Mesothelial cell of epicardium (in vitro differentiated cells): ENCODE measurements at places on chromosomes 2 and 18. TPM values are rescaled to one million over a fixed set of nuclear protein-coding genes. Genes with fewer than 3 reads are reported as not detected.
A peak's percentile ranks its signal among the peaks of the same experiment; 100 is the strongest.

- H3K4me1 ChIP-seq = peaks cover 7% of the 10 kb centered on the region
- no peak for DNase-seq
- H3K27ac ChIP-seq = no peak overlapping the region
These were observed 140.1 kb upstream of the RND3 start for GRCh38 chr2:150627526-150627925.

- no peak overlapping the region for H3K4me3 ChIP-seq
- H3K4me1 ChIP-seq = peaks cover 7% of the 10 kb centered on the region
- peaks cover 10% of the 10 kb centered on the region for H3K36me3 ChIP-seq
- no peaks in the 10 kb centered on the region for H3K27me3 ChIP-seq
These were observed 70.1 kb downstream of the OXER1 start for GRCh38 chr2:42693688-42694479.

The SESTD1 gene
- 55.8 to 59.7 TPM (median 56.9 TPM) in 3 replicates for total RNA-seq

DNA sequence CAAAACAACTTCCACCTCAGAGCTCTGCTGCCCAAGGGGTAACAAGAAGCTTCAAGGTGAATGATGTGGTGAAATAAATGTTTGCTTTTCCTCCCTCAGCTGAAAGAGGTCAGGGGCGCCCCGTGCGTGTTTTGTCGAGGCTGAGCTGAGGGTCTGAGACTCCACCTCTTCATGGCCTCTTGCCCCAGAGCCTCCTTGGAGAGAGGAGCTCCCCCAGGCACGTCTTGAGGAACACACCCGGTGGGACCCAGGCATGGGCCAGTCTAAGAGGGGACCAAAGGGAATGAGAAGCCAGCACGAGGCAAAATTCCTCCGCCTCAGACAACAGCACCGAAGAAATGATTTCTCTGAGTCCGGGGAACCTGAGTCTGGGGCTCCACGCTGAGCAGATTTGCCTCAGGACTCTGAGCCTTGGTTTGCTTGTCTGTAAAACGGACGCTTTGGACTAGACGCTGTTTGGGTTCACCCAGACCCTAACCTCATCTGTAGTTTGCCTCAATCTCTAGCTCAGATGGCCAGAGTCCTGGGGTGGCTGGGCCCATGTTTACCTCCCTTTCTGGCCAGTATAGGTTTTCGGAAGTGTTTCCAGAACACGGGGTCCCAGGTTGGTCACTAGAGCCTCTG is 56.4 kb upstream of the ODC1 start:
- no peaks in the 10 kb centered on the region for H3K4me1 ChIP-seq
- no peak for DNase-seq
- no peak overlapping the region for H3K4me3 ChIP-seq
- no peaks in the 10 kb centered on the region for H3K36me3 ChIP-seq

GRCh38 chr2:66496670-66497420 is 61.9 kb downstream of the MEIS1 start:
- no peak overlapping the region for H3K4me3 ChIP-seq
- peak overlapping the region; percentile 91 for H3K27ac ChIP-seq
- peaks cover 83% of the 10 kb centered on the region for H3K4me1 ChIP-seq
- DNase-seq = no peak
- peaks cover 26% of the 10 kb centered on the region for H3K36me3 ChIP-seq

The TMEM247 gene
- not detected in 3 replicates for total RNA-seq

The TNFAIP6 gene
- 0.93 to 1.7 TPM (median 1.2 TPM) in 3 replicates for total RNA-seq

The IL18R1 gene
- 0.71 to 2.3 TPM (median 1.1 TPM) in 3 replicates for total RNA-seq

- peak overlapping the region; percentile 4 for H3K27ac ChIP-seq
- no peaks in the 10 kb centered on the region for H3K36me3 ChIP-seq
- H3K4me1 ChIP-seq = peaks cover 20% of the 10 kb centered on the region
- H3K4me3 ChIP-seq = no peak overlapping the region
These were observed 17.4 kb downstream of the LRP2 start for GRCh38 chr2:169344736-169345485.

GRCh38 chr2:231933916-231934401 is 7.8 kb upstream of the NPPC start:
- H3K27me3 ChIP-seq = peaks cover 37% of the 10 kb centered on the region
- no peak for DNase-seq
- no peaks in the 10 kb centered on the region for H3K4me1 ChIP-seq
- H3K27ac ChIP-seq = no peak overlapping the region
- no peaks in the 10 kb centered on the region for H3K36me3 ChIP-seq

DNA sequence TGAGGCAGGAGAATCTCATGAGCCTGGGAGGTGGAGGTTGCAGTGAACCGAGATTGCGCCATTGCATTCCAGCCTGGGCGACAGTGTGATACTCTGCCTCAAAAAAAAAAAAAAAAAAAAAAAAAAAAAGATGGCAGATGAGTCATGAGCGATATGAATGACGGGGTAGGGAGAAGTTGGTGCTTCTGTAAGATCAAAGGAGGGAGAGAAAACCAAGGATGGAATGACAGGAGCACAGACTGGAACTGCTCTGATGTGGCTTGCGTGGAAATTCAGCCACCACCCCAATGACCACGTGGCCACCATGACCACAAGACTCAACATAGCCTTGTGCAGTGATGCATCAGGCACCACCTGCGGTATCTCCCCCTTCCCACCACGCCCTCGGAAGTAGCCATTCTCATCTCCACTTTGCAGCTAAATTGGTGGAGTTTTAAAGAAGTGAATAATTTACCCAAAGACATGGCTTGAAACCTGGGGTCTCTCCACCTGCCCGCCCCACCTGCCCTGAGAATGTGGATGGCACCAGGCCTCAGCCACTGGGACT is 96.0 kb downstream of the ACKR3 start:
- peaks cover 36% of the 10 kb centered on the region for H3K4me1 ChIP-seq
- no peaks in the 10 kb centered on the region for H3K27me3 ChIP-seq
- no peak overlapping the region for H3K4me3 ChIP-seq
- H3K27ac ChIP-seq = no peak overlapping the region
- DNase-seq = no peak

GRCh38 chr18:49127471-49128190 is 176.9 kb upstream of the SMAD7 start:
- no peak for DNase-seq
- peak overlapping the region; percentile 87 for H3K27ac ChIP-seq
- H3K4me1 ChIP-seq = peaks cover 22% of the 10 kb centered on the region

DNA sequence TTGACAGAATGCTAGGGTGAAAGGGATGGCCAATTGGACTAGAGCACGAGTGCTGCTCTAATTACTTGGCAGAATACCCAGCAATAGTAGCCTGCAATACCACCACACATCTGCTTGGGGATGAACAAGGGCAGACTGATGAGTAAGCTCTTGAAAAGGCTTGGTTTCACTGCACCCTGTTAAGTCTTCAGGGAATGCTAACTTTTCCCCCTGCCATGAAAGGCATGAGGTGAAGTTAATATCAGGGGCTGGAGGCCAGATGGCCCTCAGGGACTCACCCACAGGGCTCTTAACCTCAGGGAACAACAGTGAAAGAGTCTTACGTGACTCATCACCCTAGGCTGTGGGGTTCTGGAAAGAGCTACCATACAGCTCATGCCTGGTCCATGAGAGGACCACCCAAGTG is 51.7 kb upstream of the MYL1 start:
- H3K27ac ChIP-seq = no peak overlapping the region
- no peak overlapping the region for H3K4me3 ChIP-seq
- H3K4me1 ChIP-seq = no peaks in the 10 kb centered on the region
- H3K27me3 ChIP-seq = no peaks in the 10 kb centered on the region
- no peaks in the 10 kb centered on the region for H3K36me3 ChIP-seq
- DNase-seq = no peak

The LDLRAD4 gene
- 26.2 to 29.7 TPM (median 29.2 TPM) in 3 replicates for total RNA-seq

DNA sequence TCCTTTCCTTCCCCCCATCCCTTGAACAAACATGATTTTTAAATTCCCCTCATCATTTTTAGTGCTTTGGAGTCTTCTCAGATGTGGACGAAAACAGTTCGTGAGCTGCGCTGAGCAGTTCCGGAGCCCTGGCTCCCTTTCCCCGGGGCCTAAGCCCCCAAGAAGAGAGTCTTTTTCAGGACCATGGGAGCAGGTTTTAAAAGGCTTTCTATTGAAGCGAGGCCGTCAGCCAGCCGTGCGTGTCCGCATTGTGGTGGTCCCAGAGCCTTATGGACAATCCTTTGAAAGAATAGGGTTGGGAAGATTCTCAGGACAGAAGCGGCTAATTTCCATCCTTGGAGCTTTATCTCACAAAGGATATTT is 290.7 kb downstream of the SOX11 start:
- H3K36me3 ChIP-seq = no peaks in the 10 kb centered on the region
- H3K4me3 ChIP-seq = no peak overlapping the region
- no peak overlapping the region for H3K27ac ChIP-seq
- peaks cover 8% of the 10 kb centered on the region for H3K27me3 ChIP-seq
- peaks cover 30% of the 10 kb centered on the region for H3K4me1 ChIP-seq

- H3K27ac ChIP-seq = no peak overlapping the region
- no peaks in the 10 kb centered on the region for H3K27me3 ChIP-seq
- H3K4me1 ChIP-seq = no peaks in the 10 kb centered on the region
- H3K36me3 ChIP-seq = no peaks in the 10 kb centered on the region
These were observed 149.7 kb upstream of the KLHL29 start for GRCh38 chr2:23235292-23235691.

DNA sequence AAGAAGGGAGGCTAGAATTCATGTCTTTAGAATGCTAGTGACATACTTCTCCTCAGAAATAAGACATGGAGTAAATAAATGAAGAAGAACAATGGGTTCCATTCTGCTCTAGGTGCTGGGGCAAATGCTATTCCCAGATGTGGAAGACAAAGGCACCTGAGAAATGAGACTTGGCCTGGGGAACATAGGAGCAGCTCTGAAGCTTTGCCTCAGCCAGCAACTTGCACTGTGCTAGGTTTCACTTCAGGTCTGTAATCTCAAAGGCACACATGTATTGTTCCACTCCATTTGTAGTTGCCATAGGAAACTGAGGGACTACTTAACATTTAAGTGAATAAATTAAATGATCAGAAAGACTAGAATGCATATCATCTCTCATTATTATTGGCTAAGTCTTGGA is 538.9 kb upstream of the REG3G start:
- H3K36me3 ChIP-seq = no peaks in the 10 kb centered on the region
- H3K27me3 ChIP-seq = no peaks in the 10 kb centered on the region
- no peak overlapping the region for H3K27ac ChIP-seq

The IHH gene
- total RNA-seq = 0.18 to 0.62 TPM (median 0.38 TPM) in 3 replicates

The SP140 gene
- 0.34 to 0.75 TPM (median 0.54 TPM) in 3 replicates for total RNA-seq
